ENCODE measurements at places on chromosomes 12 and 14.

DNA sequence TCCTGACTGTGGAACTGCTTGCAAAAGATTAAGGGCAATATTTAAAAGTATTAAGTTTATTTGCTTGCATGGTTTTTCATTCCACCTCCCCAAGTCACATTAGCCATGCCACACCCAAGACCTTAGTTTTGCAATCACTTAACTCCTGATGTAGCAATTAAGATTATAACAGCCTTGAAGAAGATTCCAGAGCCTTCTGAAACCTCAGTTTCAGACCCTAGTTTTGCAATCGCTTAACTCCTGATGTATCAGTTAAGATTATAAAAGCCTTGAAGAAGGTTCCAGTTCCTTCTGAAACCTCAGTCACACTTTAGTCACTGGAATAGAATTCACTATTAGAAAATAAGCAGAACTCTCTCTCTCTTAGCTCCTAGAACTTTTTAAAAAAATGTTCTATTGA is 42.7 kb upstream of the DCN start:
- peak; percentile 95 for DNase-seq

DNA sequence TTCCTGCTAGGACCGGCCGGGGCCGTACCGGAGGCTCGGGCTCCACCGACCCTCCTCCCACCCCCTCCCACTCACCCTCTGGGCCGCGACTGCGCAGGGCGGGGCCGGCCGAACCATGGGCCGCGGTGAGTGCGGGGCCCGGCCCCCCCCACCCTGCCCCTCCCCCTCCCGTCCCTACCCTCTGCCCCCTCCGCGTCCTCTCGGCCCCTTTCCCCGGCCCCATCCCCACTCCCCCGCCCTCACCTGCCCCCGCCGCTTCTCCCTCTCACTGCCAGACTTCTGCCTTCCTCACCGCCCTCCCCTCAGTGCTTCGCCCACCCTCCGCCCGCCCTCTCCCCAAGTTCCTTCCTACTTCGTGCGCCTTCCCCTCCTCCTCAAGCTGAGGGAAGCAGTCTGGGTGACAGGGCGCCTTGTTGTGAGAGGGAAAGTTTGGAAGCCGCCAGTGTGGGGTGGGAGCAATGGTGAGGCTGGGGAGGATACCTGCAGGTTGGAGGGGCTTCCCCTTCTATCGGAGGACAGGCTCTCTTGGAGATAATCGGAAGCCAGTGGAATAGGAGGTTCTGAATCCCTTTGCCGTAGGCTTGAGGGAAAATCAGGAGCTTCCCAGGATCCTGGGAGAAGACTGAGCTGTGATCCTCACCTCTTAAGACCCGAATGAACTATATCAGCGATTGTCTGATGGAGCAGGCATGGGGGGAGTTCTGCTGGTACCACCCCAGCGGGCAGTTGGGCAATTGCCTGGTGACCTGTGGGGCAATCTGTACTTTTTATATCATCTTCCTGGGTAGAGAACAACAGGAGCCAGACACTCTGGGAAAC is 472 bp downstream of the MBD6 start:
- DNase-seq: peak; percentile 79

DNA sequence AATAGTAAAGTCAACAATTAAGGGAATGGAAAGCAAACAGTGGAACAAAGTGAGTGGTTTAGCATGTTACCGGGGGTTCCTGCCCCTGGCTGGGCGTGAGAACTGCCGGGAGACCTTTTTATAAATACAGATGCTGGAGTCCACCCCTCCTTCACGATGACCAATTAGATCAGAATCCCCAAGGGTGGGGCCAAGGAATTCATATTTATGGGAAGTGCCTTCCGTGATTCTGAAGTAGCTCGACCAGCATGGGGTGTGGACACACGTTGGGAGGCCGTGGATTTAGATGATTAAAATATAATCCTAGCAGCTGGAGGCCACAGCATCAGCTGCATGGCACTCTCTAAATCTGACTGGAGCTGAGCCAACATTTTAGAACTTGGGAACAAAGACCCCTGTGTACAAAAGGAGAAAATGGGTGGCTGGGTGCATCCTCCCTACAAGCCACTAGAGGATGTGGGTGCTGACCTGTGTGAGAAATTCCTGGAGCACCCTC is 87.9 kb downstream of the SRRM4 start:
- DNase-seq: no peak

DNA sequence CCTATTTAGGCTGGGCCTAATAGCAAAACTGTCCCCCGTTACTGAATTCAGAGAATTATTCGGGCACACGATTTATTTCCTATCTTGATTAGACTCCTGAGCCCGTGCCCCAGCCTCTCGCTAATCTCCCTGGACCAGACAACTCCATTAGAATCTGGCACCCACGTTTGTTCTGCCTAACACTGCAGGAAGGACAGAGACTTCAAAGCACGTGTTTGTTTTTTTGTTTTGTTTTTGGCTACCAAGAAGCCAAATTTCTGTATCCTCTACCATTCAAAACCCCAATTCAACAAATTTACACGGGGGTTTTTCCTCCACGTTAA is 4.8 kb downstream of the USP44 start:
- no peak for DNase-seq

GRCh38 chr12:14664434-14665023 is 31.9 kb downstream of the GUCY2C start:
- DNase-seq: peak; percentile 40

DNA sequence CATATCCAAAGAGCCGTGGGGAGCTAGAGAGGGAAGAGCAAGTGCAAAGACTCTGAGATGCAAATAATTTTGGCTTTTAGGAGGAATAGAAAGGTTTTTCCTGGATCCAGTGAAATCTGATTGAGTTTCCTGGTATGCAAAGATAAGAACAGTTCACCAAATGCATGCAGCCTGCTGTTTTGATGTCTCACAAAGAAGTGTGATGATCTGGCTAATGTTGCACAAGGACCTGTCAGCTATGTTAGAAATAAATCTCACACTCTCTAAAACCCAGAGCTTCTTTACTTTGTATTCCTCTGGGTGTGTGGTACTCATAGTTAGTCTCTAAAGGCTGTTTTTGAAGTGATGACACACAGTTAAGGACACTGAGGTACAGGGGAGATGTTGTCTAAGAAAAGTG is 321.4 kb downstream of the AACS start:
- no peak for DNase-seq

DNA sequence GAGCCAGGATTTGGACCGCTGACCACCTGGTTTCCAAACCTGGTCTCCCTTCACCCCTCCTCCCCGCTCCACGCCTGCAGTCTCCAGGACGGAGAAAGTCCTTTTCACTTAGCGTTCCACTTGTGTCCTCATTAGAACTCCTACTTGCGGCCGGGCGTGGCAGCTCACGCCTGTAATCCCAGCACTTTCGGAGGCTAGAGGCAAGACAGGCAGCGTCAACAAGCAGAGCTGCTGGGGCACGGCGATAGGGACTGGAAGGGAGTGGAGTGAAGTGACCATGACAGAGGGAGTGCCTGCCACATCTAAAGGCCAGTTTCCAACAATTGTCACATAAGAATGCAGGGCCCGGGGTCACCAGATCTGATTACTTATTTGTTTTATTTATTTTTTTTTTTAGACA is 132.5 kb upstream of the NCOR2 start:
- no peak for DNase-seq

GRCh38 chr12:6998715-6999451 is 19.4 kb downstream of the LPCAT3 start:
- DNase-seq: no peak

GRCh38 chr12:100733817-100734593 is 60.6 kb upstream of the ANO4 start:
- peak; percentile 58 for DNase-seq

Data from fibroblast of villous mesenchyme (primary cell).